ENCODE measurements at places on chromosomes 5 and 9.

DNA sequence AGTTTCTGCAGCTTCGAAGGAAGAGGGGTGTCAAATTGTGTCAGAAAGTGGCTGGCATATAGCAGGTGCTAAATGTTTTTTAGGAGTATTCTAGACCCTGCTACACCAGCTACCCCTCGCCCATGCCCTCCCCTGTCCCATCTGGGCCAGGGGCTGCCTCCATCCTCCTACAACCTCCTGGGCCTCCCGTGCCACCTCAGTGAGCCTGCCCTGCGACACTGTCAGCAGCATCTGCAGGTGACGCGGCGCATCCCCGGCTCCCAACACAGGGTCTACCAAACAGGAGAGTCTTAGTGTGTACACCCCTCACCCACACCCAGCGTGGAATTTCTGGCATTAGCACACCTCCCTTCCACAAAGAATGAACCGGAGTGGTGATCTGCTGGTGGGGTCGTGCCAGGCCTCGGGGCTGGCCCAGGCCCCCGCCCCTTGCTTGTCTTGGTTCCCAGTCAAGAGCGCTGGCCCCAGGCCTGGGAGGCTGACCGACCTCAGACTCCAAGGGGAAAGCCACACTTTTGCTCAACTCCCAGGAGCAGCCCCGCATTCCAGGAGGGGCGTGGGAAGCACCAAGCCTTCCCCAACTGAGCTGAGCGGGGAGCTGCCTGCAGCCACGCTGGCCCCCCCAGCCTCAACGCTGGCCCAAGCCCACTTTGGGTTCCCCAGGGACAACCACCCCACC lies 55.2 kb downstream of the NEURL1B start:
- DNase-seq = no peak

- no peak for DNase-seq
Observed at GRCh38 chr9:119898316-119898715, 529.1 kb upstream of the BRINP1 start.

- no peak for DNase-seq
Observed at GRCh38 chr5:135584276-135584675, 5.5 kb upstream of the CXCL14 start.

DNA sequence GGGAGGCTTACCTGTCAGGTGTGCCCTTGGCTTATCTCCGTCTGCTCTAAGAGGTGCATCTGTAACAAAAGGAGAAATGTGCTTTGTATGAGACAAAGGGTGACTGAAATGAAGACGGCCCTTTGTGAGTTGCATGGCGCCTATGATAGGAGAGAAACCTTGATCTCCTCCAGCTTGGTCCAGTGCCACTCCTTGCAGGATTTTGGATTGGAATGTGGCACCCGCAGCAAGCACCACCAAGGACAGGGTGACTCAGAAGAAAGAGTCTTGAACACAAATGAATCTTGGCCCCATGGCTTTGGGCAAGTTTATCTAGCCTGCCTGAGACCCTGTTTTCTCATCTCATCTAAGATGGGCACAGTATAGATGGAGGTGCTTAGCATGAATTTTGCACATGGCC lies 13.4 kb downstream of the TNFSF15 start:
- no peak for DNase-seq

- no peak for DNase-seq
Observed at GRCh38 chr9:18020121-18020745, 441.4 kb downstream of the SH3GL2 start.

DNA sequence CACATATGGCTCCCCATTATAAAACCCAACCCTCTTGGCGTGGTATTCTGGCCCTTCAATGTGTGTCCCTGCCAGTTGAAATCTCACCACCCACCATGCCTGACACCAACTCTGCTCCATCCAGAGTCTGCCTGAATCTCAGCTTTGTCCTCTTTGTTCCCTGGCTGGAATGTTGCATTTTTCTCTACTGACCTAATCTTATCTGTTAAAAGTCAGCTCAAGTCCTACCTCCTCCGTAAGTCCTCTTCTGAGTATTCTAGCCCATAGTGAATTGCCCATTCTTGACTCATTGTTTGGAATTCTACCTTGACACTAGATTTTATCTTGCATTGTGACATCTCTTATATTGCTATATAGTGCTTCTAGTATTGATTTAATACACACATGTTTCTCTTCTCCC lies 207.1 kb upstream of the VLDLR start:
- DNase-seq = no peak

DNA sequence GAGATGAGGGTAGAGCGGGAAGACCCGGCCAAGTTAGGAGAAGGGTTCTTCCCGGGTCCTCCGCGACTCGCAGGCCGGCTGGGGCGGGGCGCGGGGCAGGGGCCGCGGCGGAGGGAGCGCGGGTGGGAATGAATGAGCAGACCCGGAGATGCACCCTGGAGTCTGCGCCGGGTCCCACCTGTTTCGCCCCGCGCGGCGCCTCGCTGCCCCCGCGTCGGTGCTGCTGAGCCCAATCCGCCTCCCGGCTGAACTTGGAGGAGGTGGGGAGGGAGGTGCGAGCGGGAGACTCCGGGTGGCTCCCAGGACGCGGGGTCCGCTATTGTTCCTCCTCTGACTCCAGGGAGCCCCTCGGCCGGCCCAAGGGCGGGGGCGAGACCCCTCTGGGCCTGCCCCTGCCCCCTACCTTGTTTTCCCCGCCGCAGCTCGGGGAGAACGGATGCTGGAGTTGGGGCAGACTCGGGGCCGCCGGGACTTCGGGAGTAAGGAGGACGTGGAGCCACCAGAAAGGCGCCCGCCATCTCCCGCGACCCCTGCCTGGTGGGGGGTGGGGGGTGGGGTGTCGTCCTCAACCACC lies 659 bp downstream of the RAI14 start:
- peak; percentile 21 for DNase-seq

DNA sequence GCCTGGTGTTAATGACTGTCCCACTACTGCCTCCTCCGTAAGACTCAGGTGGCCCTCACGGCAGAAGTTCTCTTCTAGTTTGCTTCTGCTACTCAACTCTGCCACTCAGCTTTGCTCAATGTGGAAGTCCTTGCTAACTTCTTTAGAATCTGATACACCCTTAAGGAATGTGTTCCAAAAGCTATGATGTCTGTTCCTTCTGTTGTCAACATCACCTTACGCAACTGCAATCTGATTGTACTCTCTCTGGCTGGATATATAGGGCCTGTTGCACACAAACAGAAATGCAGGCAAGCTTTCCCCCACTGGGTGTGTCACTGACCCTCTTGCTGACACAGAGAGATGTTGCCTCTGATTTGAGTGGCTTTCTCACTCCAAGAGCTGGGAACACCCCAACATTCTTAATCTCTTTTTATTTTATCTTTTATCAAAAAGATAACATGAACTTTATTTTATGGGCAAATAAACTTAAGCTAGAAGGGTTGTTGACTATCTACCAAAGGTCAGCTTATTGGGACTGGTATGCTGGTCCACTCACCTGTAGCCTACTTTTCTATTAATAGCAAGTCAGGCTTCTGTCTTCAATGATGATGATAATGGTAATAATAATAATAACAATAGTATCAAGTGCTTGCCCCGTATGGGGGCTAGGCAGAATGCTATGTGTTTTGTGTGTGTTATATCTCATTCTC lies 25.2 kb downstream of the TMEM252 start:
- peak; percentile 31 for DNase-seq

- no peak for DNase-seq
Observed at GRCh38 chr5:2352101-2352861, 399.2 kb downstream of the IRX2 start.

DNA sequence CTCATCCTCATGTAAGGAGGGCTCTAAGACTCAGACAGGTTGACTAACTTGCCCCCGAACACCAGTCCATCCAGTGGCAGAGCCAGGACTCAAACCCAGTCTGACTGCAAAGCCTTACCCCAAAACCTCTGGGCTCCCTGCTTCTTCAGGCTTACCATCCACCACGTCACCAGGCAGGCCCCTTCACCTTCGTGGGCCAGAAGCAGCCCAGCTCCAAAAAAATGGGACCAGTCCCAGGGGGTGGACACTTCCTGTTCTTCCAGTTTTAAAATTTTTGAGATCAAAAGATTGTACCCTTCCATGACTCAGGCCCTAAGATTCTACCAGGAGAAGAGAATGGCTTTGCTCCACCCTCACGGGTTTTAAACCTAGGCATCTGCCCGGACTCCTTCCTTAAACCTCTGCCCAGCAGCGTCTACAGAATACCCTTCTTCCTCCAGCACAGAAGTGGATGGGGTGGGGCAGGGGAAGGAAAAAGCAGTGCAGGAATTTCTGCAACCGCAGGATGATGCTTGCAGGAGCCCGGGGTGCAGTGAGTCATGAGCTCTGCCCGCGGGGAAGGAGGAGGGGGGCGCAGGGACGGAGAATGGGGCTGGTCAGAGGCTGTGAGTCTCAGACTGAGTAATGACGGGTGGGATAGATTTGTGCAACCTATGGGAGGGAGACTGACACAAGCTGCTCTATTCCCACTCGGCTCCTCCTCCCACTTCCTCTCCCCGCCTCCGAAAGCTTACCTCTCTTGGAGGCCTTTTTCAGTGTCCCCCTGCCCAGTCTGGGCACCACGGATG lies 50.4 kb upstream of the STXBP1 start:
- DNase-seq = peak; percentile 95

- DNase-seq = no peak
Observed at GRCh38 chr5:67765697-67766096, 449.9 kb upstream of the PIK3R1 start.

DNA sequence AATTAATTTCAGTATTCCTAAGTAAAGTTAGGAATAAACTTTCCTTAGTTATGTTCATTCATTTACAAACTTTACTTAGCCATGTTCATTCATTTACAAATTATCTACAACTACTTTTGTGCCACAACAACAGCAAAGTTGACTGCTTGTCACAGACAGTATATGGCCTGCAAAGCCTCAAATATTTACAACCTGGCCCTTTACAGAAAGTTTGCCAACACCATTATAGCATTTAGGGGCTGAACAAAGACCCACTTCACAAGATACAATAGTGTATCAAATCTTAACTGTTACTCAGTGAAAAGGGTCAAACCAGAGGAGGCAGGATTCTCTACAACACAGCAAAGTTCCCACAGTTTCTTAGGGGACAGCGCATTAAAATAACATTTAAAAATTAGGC lies 9.7 kb upstream of the OTULINL start:
- DNase-seq = no peak

DNA sequence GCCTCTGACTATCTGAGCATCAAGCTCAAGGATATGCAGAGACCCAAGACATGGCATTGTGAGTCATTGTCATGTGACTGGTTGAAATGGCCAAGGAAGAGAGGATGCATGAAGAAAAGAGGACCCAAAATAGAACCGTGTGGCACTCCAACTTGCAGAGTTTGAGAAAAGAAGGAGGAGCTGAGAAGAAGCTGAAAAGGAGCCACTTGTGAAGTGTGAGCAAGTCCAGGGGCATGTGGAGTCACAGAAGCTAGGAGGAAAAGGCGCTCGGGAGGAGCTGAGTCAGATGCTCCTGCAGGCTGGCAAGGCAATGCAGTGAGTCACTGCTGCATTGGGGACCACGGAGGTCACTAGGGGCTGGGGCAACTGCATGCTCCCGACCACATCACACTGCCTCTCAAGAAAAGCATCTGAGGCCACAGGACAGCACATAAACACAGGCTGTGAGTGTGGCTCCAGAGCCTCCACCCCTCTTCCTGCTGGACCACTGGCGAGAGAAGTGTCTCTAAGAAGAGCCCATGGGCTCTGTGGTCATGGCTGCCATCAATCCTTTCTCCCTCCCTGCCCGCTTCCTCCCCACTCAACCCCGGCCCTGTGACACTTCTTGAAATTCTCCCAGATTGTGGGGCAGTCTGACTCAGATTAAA lies 197.6 kb downstream of the DRD1 start:
- DNase-seq = peak; percentile 80

DNA sequence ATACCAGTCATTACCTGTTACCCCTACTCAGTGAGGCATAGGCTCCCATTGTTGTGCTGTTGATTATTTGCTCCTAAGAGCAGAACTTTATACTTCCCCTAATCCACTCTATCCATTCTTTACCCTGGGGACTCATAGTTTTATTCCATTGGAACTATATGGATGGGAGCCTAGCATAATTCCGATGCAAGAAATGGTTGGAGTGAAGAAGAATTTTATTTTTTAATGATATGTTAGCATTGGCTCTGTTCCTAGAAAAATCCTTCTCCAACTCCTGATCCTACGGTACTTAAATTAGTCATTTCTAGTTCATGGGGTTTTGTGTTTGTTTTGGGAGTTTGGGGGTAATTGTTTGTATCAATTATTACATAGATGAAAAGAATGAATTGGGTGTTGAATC lies 191.5 kb downstream of the GOLPH3 start:
- no peak for DNase-seq

DNA sequence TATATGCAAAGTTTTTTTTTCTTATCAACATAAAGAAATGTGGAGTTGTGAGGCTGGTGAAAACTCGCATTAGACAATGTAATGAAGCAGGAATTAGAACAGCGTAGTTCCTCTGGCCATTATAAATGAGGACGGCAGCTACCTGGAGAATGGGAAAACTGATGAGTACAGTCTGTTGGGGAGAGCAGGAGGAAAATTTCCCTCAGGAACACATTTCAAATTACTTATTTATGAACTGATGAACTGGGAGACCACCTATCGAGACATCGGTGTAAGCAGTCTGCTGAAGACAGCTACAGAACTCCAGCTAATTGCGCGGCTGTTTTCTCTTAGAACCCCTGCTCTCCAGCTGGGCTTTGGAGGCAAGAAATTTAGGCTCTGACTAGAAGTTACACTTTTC lies 343.9 kb upstream of the CLINT1 start:
- DNase-seq = no peak

Measured in A549 (cell line).